Epithelial cell of proximal tubule (primary cell): ENCODE measurements at places on chromosomes 6 and 20. TPM values are rescaled to one million over a fixed set of nuclear protein-coding genes. Genes with fewer than 3 reads are reported as not detected.

Gene WFDC12
- not detected in 2 replicates for total RNA-seq

GRCh38 chr6:137883400-137884148 lies 16.5 kb downstream of the TNFAIP3 start:
- DNase-seq, result no peak

Gene TCP11
- 0.29 TPM in 1 of 2 replicates, not detected in the other for total RNA-seq

DNA sequence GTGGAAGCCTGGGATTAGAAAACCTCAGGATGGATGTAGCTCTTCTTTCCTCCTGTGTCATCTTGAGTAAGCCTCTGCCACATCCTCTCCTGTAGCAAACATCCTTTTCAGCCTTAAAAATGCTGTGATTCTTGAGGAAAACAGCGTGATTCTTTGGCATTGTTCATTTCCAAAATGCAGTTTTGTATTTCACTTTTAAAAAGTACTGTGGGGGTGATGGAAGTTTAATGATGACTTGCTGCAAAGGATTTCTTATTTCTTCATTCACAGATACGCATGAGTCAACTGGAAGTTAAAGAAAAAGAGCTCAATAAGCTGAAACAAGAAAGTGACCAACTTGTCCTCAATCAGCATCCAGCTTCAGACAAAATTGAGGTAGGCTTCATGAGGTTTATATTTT lies 23.9 kb upstream of the SNRNP48 start:
- no peak for DNase-seq

Gene RHAG
- not detected in 2 replicates for total RNA-seq

DNA sequence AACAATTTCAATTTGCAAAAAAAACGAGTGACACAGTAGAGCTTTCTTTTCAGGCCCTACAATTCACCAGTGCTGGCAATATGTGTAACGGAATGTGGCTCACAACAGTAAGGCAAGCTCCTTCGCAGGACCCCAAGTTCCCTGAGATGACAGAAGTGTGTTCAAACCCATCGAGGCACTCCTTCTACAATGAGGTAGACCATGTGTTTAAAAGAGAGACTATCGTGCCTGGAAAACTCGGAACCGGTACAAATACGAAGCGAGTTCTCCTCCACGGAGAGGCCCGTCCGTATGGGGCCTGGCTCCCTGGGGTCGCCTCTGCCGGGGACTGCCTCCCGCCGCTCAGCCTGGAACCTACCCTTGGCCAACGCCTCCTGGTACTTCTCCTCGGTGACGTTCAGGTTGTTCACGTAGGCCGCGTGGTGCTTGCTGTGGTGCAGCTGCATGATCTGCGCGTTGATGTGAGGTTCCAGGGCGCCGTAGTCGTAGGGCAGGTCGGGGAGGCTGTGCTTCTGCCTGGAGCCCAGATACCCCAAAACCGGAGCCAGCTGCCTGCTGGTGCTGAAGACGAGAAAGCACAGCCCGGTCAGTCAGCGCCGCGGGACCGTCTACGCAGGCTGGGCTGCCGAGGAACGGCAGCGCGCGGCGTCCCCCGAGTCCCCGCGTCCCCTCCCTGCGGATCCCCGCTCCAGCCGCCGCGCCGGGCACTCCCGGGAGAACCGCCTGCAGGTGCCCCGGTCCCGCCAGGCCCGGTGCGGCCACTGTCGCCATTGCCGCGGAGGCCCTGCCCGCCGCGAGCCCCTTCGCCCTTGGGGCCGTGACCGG lies 526 bp downstream of the SOD2 start:
- no peak for DNase-seq

- no peak for DNase-seq
Measured at GRCh38 chr6:112235956-112236355, 18.4 kb downstream of the LAMA4 start.
